ENCODE measurements at places on chromosomes 2 and 18.

DNA sequence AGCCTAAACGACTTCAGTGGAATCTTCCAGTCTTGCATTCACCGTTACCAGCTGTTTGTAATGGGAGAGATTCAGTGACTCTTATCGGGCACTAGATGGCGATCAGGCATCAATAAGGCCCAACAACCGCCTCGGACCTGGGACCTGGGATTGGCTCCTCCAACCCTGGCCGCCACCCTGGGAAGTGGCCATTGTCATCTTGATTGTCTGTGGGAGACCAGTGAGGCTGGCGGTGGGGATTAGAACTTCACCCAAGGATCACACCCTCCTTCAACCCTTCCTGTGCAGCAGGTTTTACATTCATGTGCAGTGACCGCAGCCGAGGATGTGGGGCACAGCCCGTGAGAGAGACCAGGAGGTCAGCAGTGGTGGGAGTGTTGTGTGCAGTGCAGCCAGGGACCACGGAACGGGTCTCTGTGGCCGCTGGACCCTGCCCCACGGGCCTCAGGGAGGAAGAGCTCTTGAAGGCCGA, 85.3 kb downstream of the SPP2 start:
- DNase-seq: peak; percentile 66

- no peak for DNase-seq
Observed at GRCh38 chr18:67730886-67731285, 214.4 kb upstream of the DSEL start.

GRCh38 chr2:101328474-101329007, 20.0 kb upstream of the RNF149 start:
- no peak for DNase-seq

DNA sequence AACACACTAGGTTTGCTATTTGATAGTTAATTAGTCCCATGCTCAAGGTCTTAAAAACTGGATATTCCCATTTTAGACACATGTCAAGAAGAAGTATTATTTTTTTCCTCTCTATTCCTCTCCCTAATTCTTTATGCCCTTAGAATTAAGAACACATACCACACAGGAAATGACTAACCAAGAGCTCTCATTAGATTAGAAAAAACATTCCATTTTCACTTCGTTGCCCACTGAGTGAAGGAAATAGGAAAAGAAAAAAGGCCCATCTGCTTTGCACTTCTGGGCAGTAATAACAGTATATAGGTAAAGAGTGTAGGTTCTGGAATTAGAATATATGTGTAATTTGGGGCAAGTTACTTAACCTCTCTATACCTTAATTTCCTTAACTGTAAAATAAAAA, 26.9 kb downstream of the ACADL start:
- no peak for DNase-seq

DNA sequence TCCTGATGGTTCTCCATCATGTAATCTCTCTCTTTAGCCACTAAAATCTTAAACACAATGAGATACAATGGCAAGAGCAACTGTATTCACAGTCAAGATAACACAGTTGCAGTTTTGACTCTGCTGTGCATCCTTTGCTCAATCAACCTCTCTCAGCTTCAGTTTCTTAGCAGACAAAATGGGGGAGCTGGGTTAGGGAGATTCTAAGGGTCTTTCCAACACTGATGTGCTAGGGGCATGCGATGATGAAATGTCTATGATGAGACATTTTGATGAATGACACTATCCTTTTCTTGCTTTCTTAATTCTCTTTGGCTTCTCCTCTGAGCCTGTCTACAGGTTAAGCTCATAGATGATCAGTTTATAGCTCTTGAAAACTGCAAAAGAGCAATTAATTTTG, 1.1 kb downstream of the SERPINB10 start:
- no peak for DNase-seq

GRCh38 chr2:219175928-219176817, 552 bp downstream of the CNPPD1 start:
- no peak for DNase-seq

- no peak for DNase-seq
Observed at GRCh38 chr2:197281421-197281820, 29.2 kb downstream of the ANKRD44 start.

DNA sequence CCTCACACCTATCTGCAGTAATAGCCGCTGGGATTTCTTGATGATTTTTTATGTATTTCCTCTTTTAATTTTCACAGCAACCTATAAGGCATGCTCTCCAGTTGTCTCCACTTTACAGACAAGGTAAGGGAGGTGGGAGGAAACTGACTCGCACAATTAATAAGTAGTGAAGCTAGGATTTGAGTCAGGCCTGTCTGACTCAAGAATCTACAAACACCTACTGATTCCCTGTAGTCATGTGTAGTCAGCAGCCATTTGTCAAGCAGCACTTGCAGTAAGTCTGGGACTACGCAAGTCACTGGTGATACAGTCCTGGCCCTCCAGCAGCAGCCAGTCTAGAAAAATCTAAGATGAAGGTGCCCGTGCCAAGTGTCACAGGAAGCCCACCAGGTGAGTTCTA, 193.6 kb upstream of the PKDCC start:
- DNase-seq: no peak

DNA sequence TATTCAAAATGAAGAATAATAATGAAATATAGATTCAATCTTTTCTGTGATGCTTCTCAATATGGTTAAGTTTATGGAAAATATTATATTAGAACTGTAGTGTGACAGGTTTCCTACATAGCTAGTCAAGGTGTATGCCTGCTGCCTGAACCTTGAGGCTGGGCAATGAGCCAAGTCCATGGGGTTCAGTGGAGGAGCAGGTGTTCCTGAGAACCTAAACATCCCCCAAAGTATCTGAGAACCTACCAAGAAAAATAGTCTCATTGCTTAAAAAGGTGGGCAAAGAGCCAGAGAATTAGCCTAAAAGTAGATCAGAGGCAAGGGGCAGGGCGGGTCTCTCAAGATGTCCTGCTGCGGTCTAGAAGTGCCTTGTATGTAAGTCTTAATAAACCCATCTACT, 185.9 kb upstream of the SPHKAP start:
- DNase-seq: no peak

DNA sequence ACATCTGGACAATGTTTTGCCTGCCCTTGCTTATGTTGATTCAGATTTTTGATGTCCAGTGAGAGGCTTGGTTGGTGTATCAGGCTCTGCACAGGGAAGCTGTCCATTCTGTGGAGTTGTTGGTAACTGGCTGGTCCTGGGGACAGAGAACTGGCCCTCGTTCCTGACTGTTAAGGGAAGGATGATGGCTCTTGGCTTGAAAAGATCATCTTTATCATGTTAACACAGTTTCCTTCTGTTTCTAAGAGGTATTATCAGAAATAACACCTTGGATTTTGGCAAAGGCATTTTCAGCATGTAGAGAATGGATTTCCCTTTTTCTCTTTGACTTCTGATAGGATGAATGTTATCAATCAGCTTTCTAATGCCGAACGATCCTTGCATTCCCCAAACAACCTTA, 19.3 kb downstream of the STK25 start:
- DNase-seq: no peak

GRCh38 chr18:5052491-5052890, 144.6 kb downstream of the AKAIN1 start:
- no peak for DNase-seq

DNA sequence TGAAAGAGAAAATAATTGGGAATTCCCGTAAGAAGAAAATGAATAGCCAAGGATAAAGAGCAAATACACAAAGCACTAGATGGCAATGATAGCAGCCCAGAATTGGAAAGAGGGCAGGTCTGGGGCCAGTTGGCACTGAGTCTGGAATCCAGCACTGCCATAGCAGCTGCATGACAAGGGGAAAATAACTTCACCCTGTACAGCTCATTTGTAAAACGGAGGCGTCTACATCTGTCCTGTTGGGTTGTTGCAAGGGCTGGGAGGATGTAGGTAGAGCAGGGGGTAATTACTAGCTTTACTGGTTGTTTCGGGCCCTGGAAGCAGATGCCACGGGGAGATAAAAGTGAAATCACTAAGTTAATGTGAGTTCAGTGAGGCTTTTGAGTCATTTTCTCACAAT, 110.0 kb upstream of the RASGRP3 start:
- peak; percentile 62 for DNase-seq

GRCh38 chr2:4674007-4674406, 970.6 kb downstream of the DCDC2C start:
- no peak for DNase-seq

DNA sequence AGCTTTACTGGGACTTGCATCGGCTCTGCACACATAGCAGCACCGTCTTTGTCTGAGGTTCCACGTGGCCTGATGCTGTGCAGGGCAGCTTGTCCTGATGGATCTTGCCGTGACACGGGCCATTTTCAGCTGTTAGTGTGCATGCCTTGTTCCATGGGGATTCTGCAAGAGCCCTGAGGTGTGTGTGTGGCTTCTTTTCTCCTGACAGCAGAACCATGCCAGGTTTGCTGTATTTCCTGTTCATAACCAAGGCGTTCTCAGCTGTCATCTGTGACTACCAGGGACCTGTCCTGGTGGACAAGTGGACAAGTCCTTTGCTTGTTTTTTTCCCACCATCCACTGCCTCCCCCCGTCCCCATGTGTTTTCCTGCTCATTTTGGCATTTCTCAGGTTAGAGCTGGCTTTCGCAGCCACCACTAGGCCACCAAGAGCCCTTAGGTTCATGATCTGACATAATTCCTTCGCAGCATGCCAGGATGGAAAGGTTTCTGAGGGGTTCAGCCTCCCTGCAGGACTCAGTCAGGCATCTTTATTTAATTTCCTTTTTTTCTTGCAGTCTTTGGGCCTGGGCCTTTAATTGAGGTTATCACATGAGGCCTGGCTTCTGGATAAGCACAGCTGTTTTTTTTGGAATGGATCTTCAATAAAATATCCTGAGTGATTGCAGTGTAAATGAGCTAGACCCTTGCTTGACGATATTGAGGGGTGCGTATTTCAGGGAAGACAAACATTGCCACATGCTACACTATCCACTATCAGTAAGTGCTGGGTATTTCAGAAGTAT, 139.4 kb downstream of the NCK2 start:
- no peak for DNase-seq

DNA sequence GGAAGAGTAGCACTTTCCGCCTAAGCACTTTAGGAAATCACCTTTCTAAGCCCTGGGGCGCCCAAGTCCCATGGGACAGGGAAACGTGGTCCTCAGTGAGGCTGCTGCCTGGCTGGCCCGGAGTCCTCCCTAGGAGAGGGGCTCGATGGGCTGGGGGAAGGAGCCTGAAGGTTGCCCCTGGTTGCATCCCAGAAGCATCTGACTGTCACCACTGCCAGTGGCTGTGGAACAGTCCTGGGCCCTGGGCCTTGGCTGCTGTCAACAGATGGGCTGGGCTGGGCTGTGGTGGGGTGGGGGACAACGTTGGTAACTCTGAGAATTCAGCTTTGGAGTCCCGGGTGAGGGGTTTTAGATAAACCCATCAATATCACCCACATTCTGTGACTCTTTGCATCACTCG, 22.5 kb downstream of the ASB1 start:
- no peak for DNase-seq

DNA sequence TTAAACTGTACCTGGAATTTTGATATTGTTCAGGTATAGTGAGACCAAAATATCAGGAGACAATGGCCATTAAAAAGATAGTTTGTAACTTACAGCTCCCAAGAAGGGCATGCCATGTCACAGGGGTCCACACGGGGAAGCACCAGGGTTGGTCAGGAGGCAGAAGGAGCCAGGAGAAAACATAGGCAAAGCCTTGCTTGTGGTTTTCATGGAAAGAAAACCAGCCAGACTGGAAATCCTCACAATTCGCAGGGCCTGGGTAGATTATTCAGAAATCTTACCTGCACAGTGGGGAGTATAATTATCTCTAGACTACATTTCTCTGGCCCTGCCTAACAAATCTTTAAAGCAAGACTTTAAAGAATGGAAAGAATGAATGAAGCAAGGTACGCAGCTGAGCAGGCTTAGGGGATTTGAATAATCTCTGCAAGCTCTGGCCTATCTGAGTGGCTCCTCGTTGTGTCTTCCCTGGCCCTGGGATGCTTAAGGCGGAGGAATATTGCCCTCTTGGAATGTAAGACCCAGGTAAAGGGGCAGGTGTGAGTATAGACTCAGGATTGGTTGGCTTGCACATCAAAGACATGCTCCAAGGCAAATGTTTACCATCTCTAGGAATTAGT, 66.9 kb upstream of the CDC42EP3 start:
- no peak for DNase-seq

GRCh38 chr2:72745679-72746368, 80.0 kb downstream of the EXOC6B start:
- peak; percentile 44 for DNase-seq

DNA sequence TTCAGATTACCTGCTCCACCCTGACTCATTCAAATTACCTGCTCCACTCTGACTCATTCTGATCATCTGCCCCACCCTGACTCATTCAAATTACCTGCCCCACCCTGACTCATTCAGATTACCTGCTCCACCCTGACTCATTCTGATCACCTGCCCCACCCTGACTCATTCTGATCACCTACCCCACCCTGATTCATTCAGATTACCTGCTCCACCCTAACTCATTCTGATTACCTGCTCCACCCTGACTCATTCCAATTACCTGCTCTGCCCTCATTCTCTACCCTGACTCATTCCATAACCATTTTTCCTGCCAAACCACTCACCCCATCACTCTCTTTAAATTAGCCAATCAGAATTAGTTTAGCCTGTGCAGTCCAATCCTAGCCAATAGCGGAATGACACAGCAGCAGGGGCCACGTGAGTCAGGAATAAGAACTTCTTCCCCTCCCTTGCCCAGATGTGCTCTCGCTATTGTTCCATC, 26.2 kb downstream of the CFAP53 start:
- no peak for DNase-seq
